Ovary (tissue), 10 donors: ENCODE measurements at places on chromosomes 2 and 18.

- no peak for DNase-seq
These were observed 468 bp upstream of the SATB2 start for GRCh38 chr2:199458009-199458805.

GRCh38 chr2:674321-674985 lies 2.8 kb downstream of the TMEM18 start:
- DNase-seq: no peak

- no peak for DNase-seq
These were observed 74.9 kb downstream of the ATP8B1 start for GRCh38 chr18:57727952-57728807.

DNA sequence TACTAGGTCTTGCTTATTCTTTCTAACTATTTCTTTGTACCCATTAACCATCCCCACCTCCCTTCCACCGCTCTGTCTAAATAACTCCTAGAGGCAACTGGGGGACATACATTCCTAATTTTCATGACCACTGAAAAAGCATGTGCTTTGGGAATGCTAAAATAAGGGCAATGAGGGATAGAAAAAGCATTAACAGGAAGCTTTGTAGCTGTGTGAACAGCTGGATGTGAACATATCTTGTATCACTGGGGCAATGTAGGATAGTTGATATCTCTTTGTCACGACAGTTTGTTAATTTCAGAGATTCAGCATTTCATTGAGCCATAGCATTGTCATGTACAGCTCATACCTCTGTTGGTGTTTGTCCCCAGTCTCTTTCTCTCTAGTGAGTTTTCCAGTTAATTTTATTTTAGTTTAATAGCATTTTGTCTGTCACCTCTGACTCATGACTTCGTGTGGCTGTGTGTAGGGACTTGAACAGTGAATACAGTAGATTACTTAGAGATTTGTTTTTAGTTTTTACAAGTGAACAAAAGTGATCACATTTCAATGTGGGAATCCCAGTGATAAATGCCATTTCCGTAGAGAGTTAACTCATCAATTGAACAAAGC lies 230.3 kb upstream of the NRP2 start:
- DNase-seq: no peak

- no peak for DNase-seq
These were observed 58.7 kb upstream of the SCN9A start for GRCh38 chr2:166434491-166434890.

DNA sequence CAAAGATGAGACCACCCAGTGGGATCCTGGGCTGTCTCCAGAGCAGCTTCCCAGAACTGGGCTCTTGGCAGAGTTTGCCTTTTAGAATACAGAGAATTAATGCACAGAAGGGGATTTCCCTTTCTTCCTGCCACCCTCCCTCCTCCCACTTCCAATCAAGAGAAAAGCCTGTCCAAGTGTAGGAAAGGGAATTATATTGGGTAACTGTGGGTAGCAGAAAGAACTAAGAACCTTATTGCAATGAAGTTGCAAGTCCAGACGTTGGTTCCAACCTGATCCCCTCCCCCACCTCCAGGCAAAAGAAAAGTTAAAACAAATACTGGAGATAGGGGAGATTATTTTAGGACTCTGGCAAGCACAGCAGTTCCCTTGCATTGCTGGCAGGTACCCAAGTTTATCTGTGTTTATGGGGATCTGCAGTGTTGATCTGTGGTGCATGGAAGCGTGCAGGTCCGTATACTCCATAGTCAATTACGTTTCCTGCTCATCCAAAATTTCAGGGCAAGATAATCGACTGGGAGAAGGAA lies 114.3 kb downstream of the PRKCE start:
- DNase-seq: no peak

DNA sequence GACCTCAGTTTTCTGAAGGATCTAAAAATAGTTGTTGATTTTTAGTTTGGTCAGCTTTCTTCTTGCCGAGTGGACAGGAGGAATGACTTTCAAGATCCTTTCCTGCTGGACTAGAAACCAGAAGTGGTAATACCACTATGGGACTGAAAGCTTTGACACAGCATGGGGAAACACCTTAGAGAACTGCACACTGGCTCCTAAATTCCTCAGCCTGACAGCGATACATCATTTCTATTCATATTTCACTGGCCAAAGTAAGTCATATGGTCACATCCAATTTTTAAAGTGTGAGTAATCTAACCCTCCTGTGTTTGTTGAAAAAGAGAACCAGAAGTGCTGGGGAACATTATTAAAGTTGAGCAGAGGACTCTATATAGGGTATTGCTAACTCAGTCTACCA lies 244.7 kb upstream of the MMADHC start:
- DNase-seq: no peak

GRCh38 chr2:105309147-105309545 lies 20.4 kb downstream of the TGFBRAP1 start:
- no peak for DNase-seq

- no peak for DNase-seq
These were observed 90.4 kb downstream of the TFCP2L1 start for GRCh38 chr2:121194626-121195025.

- DNase-seq: no peak
These were observed 19.4 kb upstream of the SELENOI start for GRCh38 chr2:26326514-26326913.

GRCh38 chr18:79590191-79591031 lies 89.2 kb upstream of the CTDP1 start:
- no peak for DNase-seq

- no peak for DNase-seq
These were observed 97.8 kb upstream of the SLC35G4 start for GRCh38 chr18:11511434-11512095.

DNA sequence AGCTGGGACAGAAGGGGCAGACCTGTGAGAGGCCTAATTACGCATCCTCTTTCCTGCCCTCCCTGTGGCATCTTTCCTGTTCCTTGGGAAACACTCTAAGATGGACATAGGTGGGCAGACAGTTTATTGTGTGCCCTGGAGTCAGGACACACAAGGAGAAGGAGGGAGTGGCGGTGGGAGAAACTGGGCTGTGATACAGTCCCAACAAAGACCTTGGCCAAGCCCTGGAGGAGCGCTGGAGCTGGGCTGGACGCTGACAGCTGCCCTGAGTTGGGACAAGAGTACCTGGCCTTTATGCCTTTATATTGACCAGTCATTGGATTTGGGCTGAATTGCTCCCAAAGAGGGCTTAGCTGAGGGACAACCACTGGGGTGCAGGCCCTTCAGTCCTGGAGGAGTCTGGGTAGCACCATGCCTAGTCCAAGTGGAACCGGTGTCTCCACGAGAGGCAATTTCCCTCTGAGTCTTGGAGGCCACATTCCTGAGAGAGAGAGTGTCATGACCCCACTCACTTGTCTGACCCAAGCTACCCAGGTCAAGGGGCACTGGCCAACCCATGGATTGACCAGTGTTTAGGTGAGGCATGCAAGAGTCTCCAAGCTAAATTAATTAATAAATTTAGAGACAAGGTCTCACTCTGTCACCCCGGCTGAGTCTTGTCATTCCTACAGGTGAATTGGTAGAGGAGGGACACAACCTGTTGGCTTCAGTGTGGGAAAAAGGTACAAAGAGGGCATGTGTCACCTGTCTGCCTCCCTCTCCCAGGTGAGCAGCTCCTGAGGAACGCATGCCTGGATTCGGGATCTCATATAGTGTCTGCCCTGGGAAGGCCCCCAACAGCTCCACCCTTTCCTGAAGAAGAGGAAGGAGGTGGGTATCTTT lies 107.1 kb upstream of the ST3GAL5 start:
- DNase-seq: peak; percentile 9

- no peak for DNase-seq
These were observed 153.4 kb downstream of the NDUFA10 start for GRCh38 chr2:239871481-239872435.

DNA sequence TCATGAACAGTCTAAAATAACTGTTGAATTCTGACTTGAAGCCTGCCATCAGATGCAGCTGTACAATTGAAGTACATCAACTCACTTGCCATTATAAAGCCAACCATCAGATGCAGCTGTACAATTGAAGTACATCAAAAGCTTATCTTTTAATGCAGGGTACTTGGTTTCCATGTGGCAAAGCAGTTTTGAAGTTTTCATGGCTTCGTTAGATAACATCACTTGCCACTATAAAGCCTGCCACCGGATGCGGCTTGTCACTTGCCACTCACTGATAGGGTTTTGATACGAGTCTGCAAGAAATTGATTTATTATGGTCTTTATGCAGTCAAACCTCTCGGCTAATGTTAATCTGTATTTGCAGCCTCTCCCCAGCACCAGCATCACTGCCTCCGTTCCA lies 1605.8 kb downstream of the SUCLG1 start:
- DNase-seq: no peak

DNA sequence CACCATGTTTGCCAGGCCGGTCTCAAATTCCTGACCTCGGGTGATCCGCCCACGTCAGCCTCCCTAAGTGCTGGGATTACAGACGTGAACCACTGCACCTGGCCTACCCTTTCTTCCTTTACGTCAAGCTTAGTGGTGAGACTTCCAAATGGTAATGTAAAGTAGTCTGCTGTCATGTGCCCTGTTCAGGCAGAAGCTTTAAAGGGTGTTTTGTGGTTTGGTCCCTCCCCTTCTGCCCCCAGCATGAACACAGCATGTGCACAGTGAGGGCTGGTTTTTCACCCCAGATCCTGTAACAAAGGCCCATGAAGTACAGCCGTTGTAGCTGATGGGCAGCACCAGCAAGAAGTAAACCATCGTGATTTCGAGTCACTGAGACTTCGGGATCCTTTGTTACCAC lies 2.7 kb upstream of the DTYMK start:
- DNase-seq: no peak

DNA sequence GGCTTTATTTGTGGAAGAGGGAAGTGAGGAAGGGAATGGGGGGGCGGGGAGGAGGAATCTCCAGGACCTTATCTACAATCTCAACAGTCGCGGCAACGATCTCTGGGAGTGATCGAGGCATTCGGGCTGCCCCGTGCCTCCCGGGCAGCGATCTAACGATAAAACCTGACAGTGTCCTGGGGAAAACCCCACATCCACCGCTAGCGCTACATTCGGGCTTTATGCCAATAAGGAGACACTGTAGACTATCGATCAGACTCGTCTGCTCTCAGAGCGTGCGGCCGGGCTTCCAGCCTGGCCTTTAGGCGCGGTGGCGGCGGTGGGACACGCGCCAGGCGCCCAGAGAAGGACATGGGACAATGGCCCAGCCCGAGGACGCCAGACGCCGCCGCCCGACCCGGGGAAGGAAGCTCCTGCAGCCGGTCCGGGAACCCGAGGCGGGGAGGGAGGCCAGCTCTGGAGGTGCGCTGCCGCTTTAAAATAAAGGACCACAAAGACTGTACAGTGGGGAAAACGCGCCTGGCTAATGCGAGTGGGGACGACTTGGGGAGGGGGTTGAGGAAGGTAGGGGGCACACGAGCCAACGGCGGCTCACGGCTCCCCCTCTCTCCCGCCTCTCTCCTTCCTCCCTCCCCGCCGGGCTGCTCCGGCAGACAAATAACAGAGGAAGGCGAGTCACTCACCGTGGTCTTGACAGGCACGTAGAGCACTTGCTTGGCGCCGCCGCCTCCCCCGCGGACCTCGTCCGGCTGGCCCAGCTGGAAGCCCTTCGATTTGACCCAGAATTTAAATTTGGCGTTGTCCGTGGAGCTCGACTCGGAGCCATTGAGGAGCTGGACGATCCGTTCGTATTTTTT lies 2.2 kb downstream of the NOL4 start:
- no peak for DNase-seq

GRCh38 chr18:74694436-74694835 lies 96.8 kb downstream of the ZNF407 start:
- no peak for DNase-seq
